A549 treated with ZK216348 at 1 μM for 4 hours (cell line): ENCODE measurements at places on chromosomes 5 and 9. TPM values are rescaled to one million over a fixed set of nuclear protein-coding genes. Genes with fewer than 3 reads are reported as not detected.

CD274 gene
- 1.2 to 2.7 TPM (median 1.8 TPM) in 5 replicates for total RNA-seq

CARTPT gene
- not detected in 5 replicates for total RNA-seq

DMRT3 gene
- not detected in 5 replicates for total RNA-seq

OR1L4 gene
- not detected in 5 replicates for total RNA-seq

WASHC1 gene
- total RNA-seq = 7.8 to 13.1 TPM (median 10.6 TPM) in 5 replicates

GRM6 gene
- total RNA-seq = not detected in 5 replicates

TAF11L12 gene
- total RNA-seq = 0.26 TPM in 1 of 5 replicates, not detected in the others

CNTNAP3 gene
- 7.4 to 12.7 TPM (median 9.9 TPM) in 5 replicates for total RNA-seq

ALDH1B1 gene
- 49.7 to 53.6 TPM (median 50.0 TPM) in 5 replicates for total RNA-seq
